ENCODE measurements at places on chromosomes 13 and 19.

DNA sequence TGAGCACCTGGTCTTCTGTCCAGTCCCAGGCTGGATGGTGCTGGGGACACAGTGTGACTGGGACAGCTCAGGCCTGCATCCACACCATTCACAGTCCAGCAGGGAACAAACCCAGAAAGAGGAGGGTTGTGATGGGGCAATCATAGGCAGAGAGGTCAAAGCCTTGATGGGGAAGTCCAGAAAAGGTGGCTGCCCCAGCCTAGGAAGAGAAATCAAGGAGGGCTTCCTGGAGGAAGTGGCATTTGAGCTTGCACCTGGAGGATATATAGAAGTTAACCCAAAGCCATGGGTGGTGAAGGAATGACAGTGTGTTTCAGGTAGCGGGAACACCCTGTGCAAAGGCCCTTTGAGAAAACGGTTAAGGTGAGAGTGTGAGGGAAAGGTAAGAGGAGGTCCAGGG, 2.6 kb upstream of the PRX start:
- no peak for DNase-seq

GRCh38 chr13:30796132-30796572, 60.8 kb downstream of the ALOX5AP start:
- peak; percentile 94 for DNase-seq

GRCh38 chr13:95241321-95241720, 59.9 kb downstream of the ABCC4 start:
- DNase-seq, result no peak

DNA sequence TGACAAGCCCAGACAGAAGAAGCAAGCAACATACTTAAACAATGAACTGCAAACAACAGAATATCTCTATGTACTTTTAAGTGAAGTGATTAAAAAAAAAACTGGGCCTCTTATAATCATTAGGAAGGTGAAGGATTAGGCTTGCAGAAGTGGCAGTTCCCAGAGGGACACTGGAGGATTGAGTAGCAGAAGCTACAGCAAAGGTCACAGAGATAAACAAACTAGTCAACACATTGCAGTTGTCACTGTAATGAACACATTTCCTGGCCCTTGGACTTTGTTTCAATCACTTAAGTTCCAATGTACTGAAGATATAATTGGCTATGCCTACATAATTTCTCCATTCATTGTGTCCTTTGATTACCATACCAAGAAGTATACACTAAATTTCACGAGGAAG, 1498.8 kb downstream of the SLITRK5 start:
- DNase-seq, result no peak

DNA sequence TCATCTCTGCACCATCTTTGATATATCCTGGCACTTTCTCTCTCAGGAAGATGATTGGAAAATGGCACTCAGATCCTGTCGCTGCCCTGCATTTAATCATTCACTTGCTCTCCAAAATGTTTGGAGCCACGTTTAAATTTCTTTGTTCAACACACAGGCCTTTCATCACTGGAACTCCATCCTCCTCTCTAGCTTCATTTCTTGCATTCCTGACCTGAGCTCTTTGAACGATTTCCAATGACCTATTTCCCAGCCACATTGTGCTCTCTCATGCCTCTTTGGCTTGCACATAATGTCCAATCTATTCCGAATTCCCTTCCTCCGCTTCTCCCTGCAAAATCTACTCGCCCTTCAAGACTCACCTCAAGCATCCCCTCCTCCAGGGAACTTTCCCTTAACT, 287.4 kb upstream of the NBEA start:
- peak; percentile 15 for DNase-seq

GRCh38 chr13:113361406-113361805, 2.5 kb downstream of the GRTP1 start:
- no peak for DNase-seq

GRCh38 chr13:90541346-90541745, 806.1 kb upstream of the MIR17HG start:
- no peak for DNase-seq

GRCh38 chr13:104024416-104025170, 958.4 kb upstream of the SLC10A2 start:
- peak; percentile 59 for DNase-seq

DNA sequence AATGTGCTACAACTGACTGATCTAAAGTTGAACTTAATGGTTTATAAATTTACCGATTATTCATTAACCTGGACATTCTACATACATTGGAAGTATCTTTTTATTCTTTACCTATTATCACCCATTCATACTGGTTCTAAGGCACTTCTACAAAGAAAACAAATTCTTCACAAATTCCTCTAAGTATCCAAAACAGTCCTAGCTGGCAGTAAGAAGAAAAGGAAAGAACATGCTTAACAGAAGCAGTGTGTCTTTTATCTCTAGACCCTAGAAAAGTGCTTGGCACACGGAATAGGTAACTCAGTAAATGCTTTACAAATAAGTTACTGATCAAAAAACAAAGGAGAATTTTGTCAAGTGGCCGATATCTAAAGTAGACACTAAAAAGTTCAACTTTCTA, 32.8 kb downstream of the TSC22D1 start:
- no peak for DNase-seq

Data from amniotic epithelial cell (primary cell).